A549 treated with Mapracorat at 1 μM for 4 hours (cell line): ENCODE measurements at places on chromosomes 16 and 17. TPM values are rescaled to one million over a fixed set of nuclear protein-coding genes. Genes with fewer than 3 reads are reported as not detected.

The CDH1 gene
- 3.9 to 4.5 TPM (median 4.2 TPM) in 5 replicates for total RNA-seq

The GINS2 gene
- 28.0 to 32.0 TPM (median 30.8 TPM) in 5 replicates for total RNA-seq

The MT3 gene
- total RNA-seq = 0.29 to 0.64 TPM (median 0.48 TPM) in 3 of 5 replicates, not detected in the others

The SULT1A4 gene
- total RNA-seq = 29.2 to 35.9 TPM (median 30.8 TPM) in 5 replicates

The EXOC3L1 gene
- total RNA-seq = 0.06 to 0.32 TPM (median 0.23 TPM) in 4 of 5 replicates, not detected in the other

The MYO15A gene
- 0.06 to 0.86 TPM (median 0.75 TPM) in 5 replicates for total RNA-seq

The PARD6A gene
- total RNA-seq = 1.3 to 2.8 TPM (median 2.2 TPM) in 5 replicates

The LDHD gene
- total RNA-seq = 0.55 to 1.0 TPM (median 0.82 TPM) in 5 replicates

The KRT12 gene
- not detected in 5 replicates for total RNA-seq

The ZG16B gene
- total RNA-seq = 0.34 to 0.96 TPM (median 0.80 TPM) in 5 replicates

The HOXB6 gene
- total RNA-seq = 2.9 to 5.9 TPM (median 5.1 TPM) in 5 replicates

The C17orf78 gene
- total RNA-seq = not detected in 5 replicates

The KCNJ12 gene
- 0.93 to 1.7 TPM (median 1.5 TPM) in 5 replicates for total RNA-seq

The PSMC5 gene
- 197 to 251 TPM (median 212 TPM) in 5 replicates for total RNA-seq

The RMI2 gene
- 25.8 to 34.3 TPM (median 32.6 TPM) in 5 replicates for total RNA-seq

The TSR1 gene
- total RNA-seq = 55.3 to 64.0 TPM (median 59.8 TPM) in 5 replicates

The KLHL10 gene
- total RNA-seq = 0.10 to 0.18 TPM (median 0.12 TPM) in 3 of 5 replicates, not detected in the others

The CIITA gene
- 0.05 to 0.13 TPM (median 0.07 TPM) in 5 replicates for total RNA-seq

The C17orf50 gene
- total RNA-seq = 0.21 to 0.59 TPM (median 0.34 TPM) in 4 of 5 replicates, not detected in the other

The TMUB2 gene
- 36.2 to 44.7 TPM (median 43.5 TPM) in 5 replicates for total RNA-seq

The HES7 gene
- total RNA-seq = 1.8 to 6.1 TPM (median 5.3 TPM) in 5 replicates

The CTRB1 gene
- not detected in 5 replicates for total RNA-seq

The LUC7L gene
- total RNA-seq = 41.1 to 48.4 TPM (median 46.1 TPM) in 5 replicates

The MT1X gene
- total RNA-seq = 443 to 894 TPM (median 703 TPM) in 5 replicates

The CEP295NL gene
- 0.18 to 0.58 TPM (median 0.27 TPM) in 5 replicates for total RNA-seq

The KCNAB3 gene
- 1.7 to 3.9 TPM (median 2.6 TPM) in 5 replicates for total RNA-seq

The FOXO3B gene
- total RNA-seq = 2.4 to 4.8 TPM (median 4.0 TPM) in 5 replicates

The SLC16A13 gene
- 7.4 to 9.1 TPM (median 8.8 TPM) in 5 replicates for total RNA-seq

The CRHR1 gene
- 0.07 to 0.28 TPM (median 0.17 TPM) in 4 of 5 replicates, not detected in the other for total RNA-seq

The GRB7 gene
- total RNA-seq = 3.0 to 4.9 TPM (median 4.4 TPM) in 5 replicates
